ENCODE measurements at places on chromosomes 12 and 14.

- no peak for DNase-seq
Measured at GRCh38 chr12:71521125-71521524, 81.5 kb downstream of the LGR5 start.

GRCh38 chr12:47079981-47080724, 394 bp upstream of the AMIGO2 start:
- DNase-seq = no peak

- no peak for DNase-seq
Measured at GRCh38 chr12:121520586-121521086, 60.2 kb downstream of the KDM2B start.

GRCh38 chr12:23043646-23044045, 418.7 kb downstream of the ETNK1 start:
- no peak for DNase-seq

GRCh38 chr12:111764120-111764821, 2.5 kb upstream of the ALDH2 start:
- no peak for DNase-seq

GRCh38 chr12:55850893-55851292, 8.2 kb upstream of the MMP19 start:
- DNase-seq = no peak

- DNase-seq = no peak
Measured at GRCh38 chr14:101721111-101721510, 40.4 kb upstream of the PPP2R5C start.

GRCh38 chr12:60210756-60211155, 614.9 kb downstream of the SLC16A7 start:
- no peak for DNase-seq

- DNase-seq = no peak
Measured at GRCh38 chr14:74952180-74952665, 3.2 kb downstream of the PGF start.

- DNase-seq = no peak
Measured at GRCh38 chr12:22164139-22164538, 118.1 kb downstream of the CMAS start.

GRCh38 chr14:23182372-23183157, 895 bp downstream of the SLC7A8 start:
- DNase-seq = no peak

DNA sequence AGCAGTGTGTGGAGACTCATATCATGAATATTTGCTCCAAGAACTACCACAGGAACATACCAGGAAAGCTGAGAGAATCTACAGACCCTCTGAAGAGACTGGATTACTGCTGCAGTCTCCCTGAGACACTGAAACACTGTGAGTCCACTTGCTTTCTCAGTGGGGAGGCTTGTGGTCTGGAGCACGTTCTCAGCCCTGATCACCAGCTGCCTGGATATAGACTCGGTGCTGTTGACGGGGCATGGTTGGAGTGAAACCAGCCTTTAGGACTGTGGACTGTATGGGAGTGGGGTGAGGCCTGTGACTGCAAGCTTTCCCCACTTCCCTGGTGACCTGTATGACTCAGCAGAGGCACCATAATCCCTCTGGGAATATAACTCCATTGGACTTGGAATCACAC, 525.8 kb upstream of the FBXO33 start:
- DNase-seq = no peak

- no peak for DNase-seq
Measured at GRCh38 chr12:16389594-16389993, 42.1 kb downstream of the MGST1 start.
